ENCODE measurements at places on chromosomes 11 and 22.

- no peak for DNase-seq
Measured at GRCh38 chr11:131913267-131913666, 542.9 kb downstream of the NTM start.

- DNase-seq: no peak
Measured at GRCh38 chr11:86877503-86877902, 77.2 kb downstream of the PRSS23 start.

- no peak for DNase-seq
Measured at GRCh38 chr22:44173154-44173553, 7.6 kb upstream of the PARVG start.

DNA sequence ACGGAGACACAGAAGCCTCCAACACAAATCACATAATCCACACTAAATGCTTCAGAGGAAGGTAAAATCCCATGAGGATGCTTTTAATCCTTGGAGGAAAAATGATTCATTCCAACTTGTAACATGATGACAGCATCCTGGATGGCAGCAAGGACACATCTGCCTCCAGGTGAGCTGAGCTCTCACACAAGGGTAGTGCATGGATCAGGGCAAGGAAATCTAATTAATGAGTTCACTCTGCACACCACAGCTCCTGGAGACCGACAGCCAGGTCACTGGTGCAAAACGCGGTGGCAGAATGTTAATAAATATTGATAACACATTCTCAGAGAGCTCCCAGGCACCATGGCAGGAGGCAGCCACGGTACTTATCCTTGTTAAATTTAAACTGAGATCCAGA, 40.3 kb upstream of the CYP2D6 start:
- DNase-seq: no peak

GRCh38 chr22:44188986-44189630, 8.4 kb downstream of the PARVG start:
- DNase-seq: no peak

DNA sequence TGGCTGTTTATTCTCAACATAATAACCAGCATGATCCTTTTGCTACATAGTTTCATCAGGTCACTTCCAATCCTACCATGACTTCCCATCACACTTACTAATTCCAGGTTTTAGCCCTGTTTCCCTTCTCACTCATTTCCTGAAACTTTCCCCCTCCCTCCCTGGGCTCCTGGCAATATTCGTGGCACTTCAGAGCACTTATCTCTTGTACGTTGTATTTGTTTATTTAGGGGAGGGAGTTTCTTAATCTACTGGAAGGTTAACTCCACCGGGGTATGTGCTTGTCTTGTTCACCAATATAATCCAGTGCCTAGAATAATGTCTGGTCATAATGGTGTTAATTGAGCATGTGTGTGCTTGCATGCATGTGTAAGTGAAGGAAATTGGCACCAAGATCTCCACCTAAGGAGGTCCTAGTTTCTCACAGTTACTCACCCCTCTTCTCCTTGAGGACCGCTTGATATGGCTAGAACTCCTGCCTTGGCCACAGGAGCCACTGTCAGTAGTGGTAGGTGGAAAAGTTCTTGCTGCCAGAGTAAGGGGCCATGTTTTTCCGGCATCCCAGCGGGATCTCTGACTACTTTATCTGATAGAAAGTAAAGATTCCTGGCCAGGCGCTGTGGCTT, 11.7 kb downstream of the EIF3L start:
- DNase-seq: no peak

GRCh38 chr11:41383768-41384167, 75.7 kb downstream of the LRRC4C start:
- no peak for DNase-seq

All from NCI-H1105 (cell line).